ENCODE measurements at places on chromosomes 5 and 9.

DNA sequence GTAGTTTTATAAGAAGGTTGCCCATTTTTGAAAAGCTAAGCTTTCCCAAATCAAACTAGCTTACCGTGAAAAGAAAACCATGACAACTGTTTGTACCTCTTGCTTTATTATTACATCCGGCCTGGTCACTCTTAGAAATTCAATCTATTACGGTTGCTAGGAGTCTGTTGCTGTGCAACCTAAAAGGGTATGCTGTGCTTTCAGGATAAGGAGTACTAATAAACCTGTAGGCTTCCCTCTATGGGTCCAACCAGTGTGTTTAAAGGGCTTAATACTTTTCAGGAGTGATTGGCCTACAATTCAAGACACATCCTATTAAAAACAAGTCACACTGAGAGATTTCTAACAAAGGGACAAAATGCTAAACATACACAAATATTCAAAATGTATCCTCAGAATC, 27.1 kb downstream of the RFX3 start:
- no peak for DNase-seq

DNA sequence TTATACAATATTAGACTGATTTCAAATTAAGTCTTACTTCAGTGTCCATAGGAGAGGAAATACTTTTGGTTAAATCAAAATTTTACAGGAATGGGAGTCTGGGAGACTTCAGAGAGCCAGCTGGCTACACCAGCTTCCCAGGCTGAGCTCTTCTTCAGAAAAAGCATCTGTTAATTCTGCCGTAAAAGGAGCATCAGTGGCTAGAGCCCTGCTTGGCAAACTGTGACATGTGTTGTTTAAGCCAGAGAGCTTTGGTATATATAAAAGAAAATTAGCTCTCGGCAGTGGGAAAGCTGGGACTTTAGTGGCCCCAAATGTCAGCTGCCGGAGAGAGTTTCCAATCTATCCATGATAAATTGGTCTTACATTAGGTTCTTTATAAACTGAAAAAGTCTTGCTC, 378.8 kb upstream of the TUSC1 start:
- no peak for DNase-seq

DNA sequence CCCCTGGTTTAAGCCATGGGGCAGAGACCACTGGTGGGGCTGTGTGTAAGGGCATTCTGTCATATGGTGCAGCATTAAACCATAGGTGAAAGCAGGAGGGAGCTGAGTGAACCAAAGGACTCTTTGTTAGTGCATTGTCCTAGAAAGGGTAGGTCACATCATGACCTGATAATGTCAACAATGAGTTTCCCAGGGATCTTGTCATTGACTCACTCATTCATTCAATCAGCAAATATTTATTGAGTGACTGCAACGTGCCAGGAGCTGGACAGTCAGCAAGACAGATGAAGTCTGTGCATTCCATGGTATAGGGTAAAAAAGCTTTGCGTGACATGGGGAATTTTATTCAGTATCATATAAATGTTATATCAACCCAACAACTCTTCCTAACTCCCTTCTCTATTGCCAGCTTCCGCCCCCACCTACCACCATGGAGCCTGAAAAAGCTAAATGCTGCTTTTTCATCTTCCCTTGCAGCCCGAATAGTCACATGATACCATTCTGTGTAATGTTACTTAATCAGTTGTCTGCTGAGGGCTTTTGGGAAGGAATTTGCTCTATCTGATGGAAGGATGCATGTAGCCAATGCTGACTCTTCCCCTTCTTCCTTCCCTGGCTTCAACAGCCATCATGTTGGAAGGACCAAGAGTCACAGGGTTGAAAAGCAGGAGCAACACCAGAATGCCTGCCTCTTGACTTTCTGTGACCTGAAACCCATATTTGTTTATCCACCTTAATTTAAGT, 11.5 kb upstream of the OTULINL start:
- DNase-seq = no peak

GRCh38 chr5:128378196-128378595, 159.8 kb downstream of the FBN2 start:
- DNase-seq = no peak

DNA sequence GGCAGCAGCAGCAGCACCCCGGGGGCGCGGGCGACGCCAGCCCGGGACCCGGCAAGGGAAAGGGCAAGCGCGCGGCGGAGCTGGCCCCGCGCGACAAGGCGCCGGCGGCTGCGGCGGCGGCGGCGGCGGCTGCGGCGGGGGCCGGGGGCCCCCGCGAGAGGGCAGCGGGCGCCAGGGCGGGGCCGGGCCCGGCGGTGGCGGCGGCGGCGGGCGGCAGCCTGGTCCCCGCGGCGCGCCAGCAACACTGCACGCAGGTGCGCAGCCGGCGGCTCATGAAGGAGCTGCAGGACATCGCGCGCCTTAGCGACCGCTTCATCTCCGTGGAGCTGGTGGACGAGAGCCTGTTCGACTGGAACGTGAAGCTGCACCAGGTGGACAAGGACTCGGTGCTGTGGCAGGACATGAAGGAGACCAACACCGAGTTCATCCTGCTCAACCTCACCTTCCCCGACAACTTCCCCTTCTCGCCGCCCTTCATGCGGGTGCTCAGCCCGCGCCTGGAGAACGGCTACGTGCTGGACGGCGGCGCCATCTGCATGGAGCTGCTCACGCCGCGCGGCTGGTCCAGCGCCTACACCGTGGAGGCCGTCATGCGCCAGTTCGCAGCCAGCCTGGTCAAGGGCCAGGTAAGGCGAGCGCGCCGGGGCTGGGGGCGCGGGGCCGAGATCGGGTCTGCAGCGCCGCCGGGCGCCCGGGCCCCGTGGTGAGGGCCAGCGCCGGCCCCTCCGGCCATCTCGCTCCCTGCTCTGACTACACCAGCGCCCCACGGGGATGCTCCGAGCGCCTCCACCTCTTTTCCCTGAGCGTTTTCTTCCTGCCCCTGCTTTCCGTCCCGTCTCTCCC, at the start of gene UBE2QL1:
UBE2QL1 (plus strand) TSS at position 238 of the 843 bp plus-strand sequence; CDS start at position 273, 35 bp downstream.
- no peak for DNase-seq

DNA sequence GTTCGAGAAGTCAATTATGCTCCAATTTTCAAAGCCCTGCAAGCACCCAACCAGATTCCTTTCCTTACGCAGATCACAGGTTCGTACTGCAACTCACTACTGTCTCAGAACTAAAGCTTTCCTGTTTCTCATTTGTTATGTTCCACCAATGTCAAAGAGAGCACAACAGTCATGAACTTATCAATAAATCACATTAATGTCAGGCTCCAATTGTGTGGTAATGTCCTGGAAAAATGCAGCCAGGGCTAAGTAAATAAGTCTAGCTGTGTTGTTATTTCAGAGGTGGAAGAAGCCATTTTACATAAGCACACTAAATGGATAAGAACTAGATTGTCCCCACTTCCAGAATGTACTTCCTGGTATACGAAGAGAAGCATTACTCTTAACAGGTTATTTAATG, 488.6 kb upstream of the PTGER4 start:
- DNase-seq = no peak

GRCh38 chr5:120644516-120644915, 180.4 kb downstream of the PRR16 start:
- DNase-seq = no peak

- DNase-seq = no peak
Observed at GRCh38 chr9:84271531-84271900, 69.0 kb downstream of the SLC28A3 start.

DNA sequence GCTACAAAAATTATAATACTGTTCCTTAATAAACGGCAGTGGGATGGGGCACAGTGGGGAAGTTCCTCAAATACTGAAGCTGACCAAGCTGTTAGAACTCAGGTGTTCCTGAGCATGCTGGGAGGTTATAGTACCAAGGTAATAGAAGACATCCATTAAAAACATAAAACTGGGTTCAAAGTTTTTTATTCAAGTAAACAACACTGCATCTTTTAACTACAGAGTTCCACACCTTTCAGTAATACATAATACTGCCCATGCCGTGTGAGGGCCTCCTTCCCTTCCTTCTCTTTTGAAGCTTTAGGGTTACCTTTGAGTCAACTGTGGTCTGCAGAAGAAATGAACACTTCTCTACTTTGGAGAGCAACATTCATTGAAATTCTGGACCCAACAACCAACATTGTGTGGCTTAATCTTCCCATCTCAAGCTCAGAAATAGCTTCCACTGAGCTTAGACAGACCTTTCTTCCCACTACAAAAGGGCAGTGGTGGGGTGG, 43.6 kb downstream of the SERINC5 start:
- DNase-seq = no peak

GRCh38 chr5:132295505-132296411, 1.6 kb downstream of the SLC22A4 start:
- no peak for DNase-seq

- DNase-seq = peak; percentile 77
Observed at GRCh38 chr9:121566481-121567465, 67.1 kb upstream of the GGTA1 start.

DNA sequence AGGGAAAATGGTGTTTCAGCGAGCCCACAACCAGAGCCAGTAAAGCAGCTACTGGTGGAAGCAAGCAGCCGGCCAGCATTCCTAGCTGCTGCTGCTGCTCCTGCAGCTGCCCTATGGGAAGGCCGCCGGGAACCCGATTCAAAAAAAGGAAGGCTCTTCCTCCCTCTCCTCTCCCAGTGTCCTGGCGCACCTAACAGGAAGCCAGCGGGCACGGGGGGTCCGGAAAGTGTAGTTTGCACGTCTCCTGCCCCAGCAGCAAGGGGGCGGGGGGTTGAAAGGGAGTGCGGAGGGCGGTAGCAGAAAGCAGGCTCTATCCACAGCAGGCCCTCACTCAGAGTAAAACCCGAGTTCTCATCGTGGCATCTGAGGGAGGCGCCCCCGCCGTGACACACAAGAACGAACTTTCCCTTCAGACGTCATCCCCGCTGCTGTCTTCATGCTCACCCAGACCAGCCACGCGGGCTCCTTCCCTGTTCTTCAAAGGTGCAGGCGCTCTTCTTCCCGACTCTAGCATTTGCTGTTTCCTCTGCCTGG, 16.5 kb downstream of the GRXCR2 start:
- no peak for DNase-seq

DNA sequence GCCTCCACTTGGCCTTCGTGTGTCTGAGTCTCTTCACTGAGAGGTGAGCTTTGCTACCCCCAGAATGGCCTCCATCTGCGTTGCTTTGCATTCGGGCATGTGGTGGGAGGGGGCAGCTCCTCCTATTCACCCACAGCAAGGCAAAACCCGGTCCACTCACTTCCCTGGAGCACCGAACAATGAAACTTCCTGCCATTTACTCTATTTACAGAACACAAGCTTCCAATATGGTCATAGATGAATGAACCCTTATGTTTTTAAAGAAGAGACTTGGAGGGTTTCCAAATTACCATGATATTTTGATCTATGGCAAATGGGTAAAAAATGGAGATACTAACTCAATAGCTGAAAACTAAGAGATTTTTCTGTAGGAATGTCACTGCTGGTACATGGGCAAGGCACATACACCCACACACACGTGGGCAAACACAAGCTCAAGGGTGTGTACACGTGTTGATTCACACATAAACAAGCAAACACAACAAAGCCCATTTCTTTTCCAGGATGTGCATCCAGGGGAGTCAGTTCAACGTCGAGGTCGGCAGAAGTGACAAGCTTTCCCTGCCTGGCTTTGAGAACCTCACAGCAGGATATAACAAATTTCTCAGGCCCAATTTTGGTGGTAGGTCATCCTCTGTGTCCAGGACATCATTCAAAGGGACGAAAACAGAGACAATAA, 5.2 kb downstream of the GABRP start:
- no peak for DNase-seq

DNA sequence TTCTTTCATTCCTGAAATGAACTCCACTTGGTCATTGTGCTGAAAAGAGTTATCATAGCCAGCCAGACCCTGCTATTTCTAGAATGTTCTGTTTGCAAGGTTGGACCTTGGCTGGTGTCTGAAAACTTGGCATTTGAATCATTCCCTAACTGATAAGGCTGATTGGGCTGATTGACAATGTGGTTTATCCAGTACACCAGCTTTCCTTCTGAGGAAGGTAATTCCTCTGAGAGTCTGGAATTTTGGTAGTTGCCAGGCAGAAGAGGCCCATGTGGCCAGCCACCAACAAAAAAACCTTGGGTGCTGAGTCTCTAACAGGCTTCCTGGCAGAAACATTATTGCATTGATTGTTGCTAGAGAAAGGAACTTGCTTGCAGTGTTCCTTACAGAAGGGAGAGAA, 15.3 kb downstream of the SEC61B start:
- DNase-seq = no peak

DNA sequence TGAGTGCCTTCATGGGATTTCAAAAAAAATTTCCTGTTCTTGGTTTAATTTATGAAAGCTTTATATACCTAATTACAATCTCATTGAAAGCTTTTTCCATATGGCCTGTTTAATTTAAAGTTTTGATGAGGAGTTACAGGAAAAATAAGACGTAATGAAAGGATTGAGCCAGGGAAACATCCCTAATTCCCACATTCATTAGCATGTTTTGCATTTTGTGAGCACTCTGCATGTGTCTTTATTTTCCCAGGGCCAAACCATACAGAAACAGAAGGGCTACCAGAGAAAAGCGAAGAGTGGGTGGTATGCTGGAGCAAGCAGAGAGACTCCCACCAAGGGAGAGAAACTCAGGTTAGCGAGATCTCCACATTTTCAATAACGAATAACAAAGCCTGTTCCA, 20.3 kb upstream of the LECT2 start:
- DNase-seq = no peak

GRCh38 chr9:20125727-20126126, 336.9 kb upstream of the SLC24A2 start:
- no peak for DNase-seq

- no peak for DNase-seq
Observed at GRCh38 chr5:139822553-139823425, 27.2 kb downstream of the PSD2 start.

DNA sequence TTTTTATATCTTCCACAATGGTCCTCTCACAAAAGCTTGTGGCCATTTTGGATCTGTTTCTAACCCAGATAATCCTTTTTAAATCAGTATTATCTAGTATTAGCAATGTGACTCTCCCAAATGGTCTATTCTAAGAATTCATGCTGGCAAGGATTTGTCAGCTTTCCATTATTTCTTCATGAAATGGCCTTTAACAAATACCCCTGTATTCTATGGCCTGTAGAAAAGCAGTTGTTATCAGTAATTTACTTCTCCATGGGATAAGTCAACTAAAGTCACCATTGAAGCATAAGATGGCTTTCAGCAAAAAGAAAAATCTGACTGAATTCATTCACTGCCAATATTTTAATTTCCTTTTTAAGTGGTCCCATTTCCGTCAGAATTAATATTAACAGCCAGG, 346.4 kb upstream of the FAM174A start:
- no peak for DNase-seq

GRCh38 chr5:415928-416635, 26.9 kb upstream of the EXOC3 start:
- no peak for DNase-seq

DNA sequence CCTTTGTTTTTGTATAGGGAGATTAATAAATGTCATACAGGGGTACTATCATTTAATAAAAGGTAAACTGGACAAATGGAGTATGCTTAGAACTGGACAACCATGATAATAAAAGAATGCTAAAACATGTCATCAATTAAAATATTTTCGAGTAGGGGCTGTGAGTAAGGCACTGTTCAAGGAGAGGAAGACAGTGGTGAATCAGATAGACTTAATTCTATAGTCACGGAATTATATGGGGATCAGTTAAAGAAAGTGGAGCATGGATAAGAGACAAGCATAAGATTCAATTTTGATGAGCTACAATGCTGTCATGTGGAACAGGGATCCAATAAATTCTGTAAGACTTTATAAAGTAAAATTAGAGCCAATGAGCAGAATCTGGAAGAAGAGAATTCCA, 104.5 kb downstream of the HMHB1 start:
- no peak for DNase-seq

GRCh38 chr5:56011835-56012234, 17.1 kb upstream of the IL6ST start:
- DNase-seq = no peak

- no peak for DNase-seq
Observed at GRCh38 chr5:150530423-150530822, 22.5 kb downstream of the NDST1 start.

All from D721Med (cell line).